Stimulated activated naive CD8-positive, alpha-beta T cell treated with anti-CD3 and anti-CD28 coated beads, Interleukin-15, Interleukin-2, amounts not matched to agents 100 U/mL and 50 U/mL, for 24 hours (primary cell): ENCODE measurements at places on chromosomes 3 and 15.

DNA sequence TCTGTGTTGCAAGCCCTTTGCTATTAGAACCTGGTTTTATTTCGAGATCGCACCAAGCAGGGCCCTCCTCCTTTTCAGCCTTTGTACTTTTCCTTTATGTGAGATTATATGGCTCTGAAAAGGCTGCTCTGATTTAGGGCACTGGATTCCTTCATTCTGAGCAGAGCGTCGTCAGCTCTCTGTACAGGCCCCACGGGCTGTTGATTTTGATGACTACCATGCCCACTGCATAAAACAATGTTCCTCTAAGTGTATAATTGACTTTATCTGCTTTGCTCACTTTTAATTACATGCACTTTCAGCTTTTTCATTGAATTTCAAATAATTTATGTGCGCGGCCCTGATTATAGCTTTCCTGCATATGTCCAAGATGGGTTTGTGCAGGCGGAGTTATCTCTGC lies 4.4 kb upstream of the PSMD6 start:
- DNase-seq, result no peak

DNA sequence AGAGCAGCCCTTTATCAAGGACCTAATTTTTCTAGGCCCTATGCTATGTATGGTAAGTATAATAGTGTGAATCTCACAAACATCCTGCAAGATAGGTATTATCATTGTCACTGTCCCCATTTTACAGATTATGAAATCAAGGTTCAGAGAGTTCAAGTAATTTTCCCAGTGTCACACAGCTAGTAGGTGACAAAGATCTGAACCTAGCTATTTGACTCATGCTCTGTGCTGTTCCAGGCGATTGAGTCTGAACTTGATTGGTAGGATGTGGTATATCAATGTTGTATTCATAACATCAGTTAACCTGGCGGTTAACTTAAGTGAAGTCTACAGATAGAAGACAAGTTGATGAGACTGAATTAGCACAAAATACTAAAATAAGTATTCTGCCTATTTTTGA lies 229.9 kb downstream of the CHST2 start:
- DNase-seq, result no peak

GRCh38 chr3:39192490-39193092 lies at the start of gene XIRP1:
Gene XIRP1, minus strand, starts transcription at chr3:39192595. Its CDS starts 3,150 bp downstream, at chr3:39189445.
- peak; percentile 64 for DNase-seq

DNA sequence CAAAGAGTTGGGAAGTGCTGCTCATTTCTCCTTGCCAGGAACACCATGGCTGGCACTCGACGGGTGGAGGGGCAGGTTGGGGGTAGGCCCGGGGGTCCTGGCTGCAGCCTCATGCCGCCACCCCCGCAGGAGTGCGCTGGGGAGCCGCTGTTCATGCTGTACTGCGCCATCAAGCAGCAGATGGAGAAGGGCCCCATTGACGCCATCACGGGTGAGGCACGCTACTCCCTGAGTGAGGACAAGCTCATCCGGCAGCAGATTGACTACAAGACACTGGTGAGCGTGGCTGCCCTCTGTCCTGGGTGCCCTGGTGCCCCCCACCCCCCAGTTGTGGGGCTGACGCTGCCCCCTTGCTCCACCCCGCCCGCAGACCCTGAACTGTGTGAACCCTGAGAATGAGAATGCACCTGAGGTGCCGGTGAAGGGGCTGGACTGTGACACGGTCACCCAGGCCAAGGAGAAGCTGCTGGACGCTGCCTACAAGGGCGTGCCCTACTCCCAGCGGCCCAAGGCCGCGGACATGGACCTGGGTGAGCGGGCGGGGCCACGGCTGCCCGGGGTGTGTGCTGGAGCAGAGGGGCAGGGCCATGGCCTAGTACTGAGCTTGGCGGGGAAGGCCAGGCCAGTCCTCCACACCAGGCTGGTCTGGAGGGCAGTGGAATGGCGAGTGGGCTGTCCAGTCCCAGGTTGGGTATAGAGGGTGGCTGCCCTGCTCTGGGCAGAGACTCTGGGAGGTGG lies 45.1 kb downstream of the PLXNA1 start:
- no peak for DNase-seq

GRCh38 chr15:31326156-31326874 lies at the start of gene KLF13:
Gene KLF13, plus strand, starts transcription at chr15:31326835. Its CDS starts 378 bp downstream, at chr15:31327213.
- DNase-seq, result peak; percentile 100

GRCh38 chr3:149738876-149739275 lies 13.4 kb downstream of the COMMD2 start:
- no peak for DNase-seq

- no peak for DNase-seq
Measured at GRCh38 chr3:194900854-194901522, 215.3 kb downstream of the FAM43A start.

- no peak for DNase-seq
Measured at GRCh38 chr3:86180696-86181095, 810.3 kb downstream of the VGLL3 start.

GRCh38 chr3:95911767-95912166 lies 902.6 kb upstream of the EPHA6 start:
- no peak for DNase-seq
